Esophagus mucosa (tissue), 1 donor: ENCODE measurements at places on chromosomes 12 and 14. TPM values are rescaled to one million over a fixed set of nuclear protein-coding genes. Genes with fewer than 3 reads are reported as not detected.

Gene HOXC13
- 0.52 TPM for total RNA-seq

Gene SAMD4A
- total RNA-seq, result 1.5 TPM

Gene MYBPC1
- 0.40 TPM for total RNA-seq

Gene LRFN5
- total RNA-seq, result 0.20 TPM

Gene FOXM1
- 31.2 TPM for total RNA-seq

Gene IPO4
- total RNA-seq, result 44.6 TPM
